ENCODE measurements at places on chromosomes 12 and 14.

GRCh38 chr12:32302218-32303173, 96.9 kb upstream of the FGD4 start:
- DNase-seq = no peak

DNA sequence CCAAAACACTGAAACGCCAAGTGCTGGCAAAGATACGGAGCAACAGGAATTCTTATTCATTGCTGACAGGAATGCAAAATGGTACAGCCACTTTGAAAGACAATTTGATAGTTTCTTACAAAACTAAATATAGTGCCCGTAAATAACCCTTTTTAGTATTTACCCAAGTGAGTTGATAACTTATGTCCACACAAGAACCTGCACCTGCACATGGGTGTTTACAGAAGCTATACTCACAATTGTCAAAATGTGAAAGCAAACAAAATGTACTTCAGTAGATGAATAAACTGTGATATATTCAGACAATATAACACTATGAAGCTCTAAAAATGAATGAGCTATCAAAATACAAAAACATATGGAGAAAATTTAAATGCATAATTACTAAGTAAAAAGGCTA, 86.6 kb downstream of the ATXN7L3B start:
- DNase-seq = no peak

DNA sequence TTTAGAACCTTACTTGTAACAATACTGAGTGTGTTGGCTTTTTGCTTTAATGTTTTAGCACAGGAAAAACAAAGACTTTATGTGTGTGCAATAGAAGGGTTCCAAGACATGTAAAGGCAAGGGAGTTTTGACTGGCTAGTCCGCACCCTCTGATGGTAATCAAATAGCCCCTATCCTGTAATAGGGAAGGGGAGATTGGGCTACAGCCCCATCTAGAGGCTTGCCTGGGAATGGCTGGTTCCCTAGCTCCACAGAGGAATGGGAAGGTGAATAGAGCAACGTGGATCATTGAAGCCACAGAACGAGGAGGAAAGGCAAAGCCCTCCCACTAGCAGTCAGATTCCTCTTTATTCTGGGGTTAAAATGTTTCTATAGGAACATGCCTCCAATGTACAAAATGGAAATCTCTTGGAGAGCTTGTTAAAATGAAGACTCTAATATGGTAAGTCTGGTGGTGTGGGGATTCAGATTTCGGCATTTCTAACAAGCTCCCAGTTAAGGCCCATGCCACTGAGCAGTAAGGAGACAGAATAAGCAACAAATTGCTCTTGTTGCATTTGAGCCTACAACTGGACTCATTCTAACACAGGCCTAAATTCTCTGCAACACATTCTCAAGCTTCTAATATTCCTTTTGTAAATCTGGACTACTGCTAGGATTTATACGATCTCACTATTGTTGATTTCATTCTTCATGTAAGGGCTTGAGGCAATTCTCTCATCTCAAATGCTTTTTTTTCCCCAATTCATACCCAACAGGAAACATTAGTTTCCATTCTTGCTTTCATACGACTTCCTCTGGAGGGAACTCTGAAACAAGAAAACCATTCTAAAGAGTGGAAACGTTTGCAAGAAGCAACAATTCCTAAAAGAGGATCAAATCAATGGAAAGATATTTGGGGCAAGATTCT, 57.1 kb downstream of the NIN start:
- no peak for DNase-seq

GRCh38 chr12:116604951-116605641, 45.9 kb downstream of the MAP1LC3B2 start:
- no peak for DNase-seq

DNA sequence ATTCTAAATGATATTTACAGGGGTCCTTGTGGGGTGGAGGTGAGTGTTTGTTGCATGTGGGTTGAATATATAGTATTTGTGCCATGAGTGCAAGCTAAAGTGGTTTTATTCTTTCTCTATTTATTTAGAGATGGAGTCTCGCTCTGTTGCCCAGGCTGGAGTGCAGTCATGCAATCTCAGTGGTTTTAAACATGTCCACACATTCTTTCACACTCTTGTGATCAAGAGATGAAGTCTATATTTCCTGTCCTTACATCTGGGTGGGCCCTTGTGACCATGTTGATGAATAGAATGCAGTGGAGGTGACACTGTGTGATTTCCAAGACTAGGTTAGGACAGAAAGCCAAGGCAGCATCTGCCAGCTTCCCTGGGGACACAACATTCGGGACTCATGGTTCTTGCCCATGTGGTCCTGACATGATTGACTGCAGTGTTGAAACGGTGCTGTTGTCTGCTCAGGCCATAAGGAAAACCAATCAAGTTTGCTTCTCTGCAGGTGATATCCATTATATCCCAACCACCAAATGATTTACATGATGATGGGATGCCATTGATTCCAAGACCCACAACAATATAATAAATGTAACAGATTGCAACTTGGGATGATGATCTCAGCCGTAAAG, 172.6 kb downstream of the SUDS3 start:
- DNase-seq = no peak
